Keratinocyte (primary cell): ENCODE measurements at places on chromosomes 3 and 15. TPM values are rescaled to one million over a fixed set of nuclear protein-coding genes. Genes with fewer than 3 reads are reported as not detected.

- DNase-seq, result no peak
Observed at GRCh38 chr15:69014454-69014853, at the start of gene NOX5. NOX5 (plus strand) TSS chr15:69014695; CDS start chr15:69014736, 41 bp downstream.

DNA sequence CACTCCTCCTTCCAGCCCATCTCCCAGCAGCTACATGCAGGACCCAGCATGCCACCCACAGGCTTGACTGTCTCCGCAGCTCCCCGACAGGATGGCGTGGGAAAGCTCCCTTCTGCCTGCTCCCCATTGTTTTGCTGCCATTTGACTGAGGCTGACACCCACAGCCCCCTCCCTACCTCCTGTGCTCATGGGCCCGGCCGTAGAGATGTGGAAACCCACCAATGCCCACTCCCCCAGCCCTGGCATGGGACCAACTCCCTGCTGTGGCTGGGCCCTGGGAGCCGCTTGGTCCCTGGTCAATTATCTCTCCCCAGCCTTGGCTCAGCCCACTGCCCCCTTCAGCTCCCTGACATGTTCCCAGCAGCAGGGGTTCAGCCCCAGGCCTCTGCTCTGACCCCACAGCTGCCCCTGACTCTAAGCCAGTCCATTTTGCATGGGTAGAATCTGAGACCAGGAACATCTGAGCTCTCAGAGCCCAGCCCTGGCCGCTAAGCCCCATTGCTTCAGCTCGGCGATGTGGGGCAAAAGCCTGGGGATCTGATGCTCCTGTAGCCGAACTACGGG lies 8.2 kb downstream of the C3orf22 start:
- no peak for DNase-seq

DNA sequence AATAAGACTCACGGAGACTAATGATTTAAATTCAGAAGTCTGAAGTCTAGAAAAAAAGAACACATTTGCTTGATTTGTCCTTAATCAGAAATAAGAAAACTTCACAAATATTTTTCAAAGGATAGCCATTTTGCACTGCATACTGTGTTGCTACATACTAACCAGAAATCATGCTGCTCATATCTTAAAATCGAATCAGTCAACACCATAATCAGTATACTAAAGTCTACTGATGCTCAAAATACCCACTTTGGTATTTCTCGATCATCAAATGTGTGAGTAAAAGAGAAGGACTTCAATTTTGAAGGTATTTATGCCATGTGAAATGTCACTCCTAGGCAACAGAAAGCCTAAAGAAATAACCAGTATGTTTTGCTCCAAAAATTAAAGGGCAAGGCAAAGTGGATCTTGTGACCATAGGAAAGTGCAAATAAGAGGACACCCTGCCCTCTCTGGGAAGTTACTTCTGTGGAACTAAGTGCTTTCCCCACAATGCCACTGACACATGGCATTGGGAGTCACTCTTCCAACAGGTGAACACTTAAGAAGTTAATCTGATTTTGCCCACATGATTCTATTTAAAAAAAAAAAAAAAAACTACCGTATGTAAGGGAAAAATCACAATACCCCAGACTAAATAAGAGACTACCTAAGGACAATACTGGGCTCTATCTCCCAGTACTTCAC lies 2.7 kb downstream of the LRIG1 start:
- no peak for DNase-seq

GRCh38 chr15:62886431-62887071 lies 156.0 kb upstream of the TPM1 start:
- no peak for DNase-seq

GRCh38 chr3:132368962-132369361 lies 48.3 kb upstream of the DNAJC13 start:
- no peak for DNase-seq

- peak; percentile 25 for DNase-seq
Observed at GRCh38 chr15:82046666-82047452, 1.0 kb upstream of the MEX3B start.

DNA sequence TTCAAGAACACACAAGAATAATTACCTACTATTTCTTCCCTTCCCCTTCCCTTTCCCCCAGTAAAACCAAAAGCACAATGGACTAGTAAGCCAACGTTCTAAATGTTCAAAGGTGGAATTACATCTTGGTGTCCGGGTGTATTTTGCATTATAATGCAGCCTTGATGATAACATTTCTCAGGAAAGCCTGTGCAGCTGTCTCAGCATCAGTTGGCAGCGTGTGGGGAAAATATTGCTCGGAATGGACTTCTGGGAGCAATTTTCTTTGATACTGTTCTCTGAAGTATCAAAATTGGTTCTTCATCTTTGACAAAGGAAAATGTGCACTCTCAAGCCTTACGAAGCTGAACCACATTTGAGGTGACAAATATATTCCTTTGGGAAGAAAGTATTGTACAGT lies 198.9 kb downstream of the AGBL1 start:
- no peak for DNase-seq

DNA sequence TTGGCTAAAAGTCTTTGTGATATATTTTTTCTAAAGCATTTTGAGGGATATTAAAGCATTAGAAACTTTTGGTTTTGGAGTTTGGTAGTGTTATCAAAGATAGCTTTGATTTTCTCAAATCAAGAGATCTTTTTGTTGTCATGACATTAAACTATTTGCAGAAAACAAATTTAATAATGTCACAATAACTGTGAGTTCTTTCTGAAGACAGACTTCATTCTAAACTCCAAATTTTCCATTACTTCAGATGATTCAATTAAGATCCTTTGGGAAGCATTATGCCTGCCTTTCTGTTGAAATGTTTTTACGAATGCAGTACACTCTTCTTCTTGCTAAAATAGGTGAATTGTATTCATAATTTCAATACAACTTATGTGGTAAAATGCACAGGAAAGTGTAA lies 145.4 kb downstream of the ALCAM start:
- no peak for DNase-seq

GRCh38 chr15:101698314-101698713 lies 26.0 kb downstream of the TARS3 start:
- no peak for DNase-seq

DNA sequence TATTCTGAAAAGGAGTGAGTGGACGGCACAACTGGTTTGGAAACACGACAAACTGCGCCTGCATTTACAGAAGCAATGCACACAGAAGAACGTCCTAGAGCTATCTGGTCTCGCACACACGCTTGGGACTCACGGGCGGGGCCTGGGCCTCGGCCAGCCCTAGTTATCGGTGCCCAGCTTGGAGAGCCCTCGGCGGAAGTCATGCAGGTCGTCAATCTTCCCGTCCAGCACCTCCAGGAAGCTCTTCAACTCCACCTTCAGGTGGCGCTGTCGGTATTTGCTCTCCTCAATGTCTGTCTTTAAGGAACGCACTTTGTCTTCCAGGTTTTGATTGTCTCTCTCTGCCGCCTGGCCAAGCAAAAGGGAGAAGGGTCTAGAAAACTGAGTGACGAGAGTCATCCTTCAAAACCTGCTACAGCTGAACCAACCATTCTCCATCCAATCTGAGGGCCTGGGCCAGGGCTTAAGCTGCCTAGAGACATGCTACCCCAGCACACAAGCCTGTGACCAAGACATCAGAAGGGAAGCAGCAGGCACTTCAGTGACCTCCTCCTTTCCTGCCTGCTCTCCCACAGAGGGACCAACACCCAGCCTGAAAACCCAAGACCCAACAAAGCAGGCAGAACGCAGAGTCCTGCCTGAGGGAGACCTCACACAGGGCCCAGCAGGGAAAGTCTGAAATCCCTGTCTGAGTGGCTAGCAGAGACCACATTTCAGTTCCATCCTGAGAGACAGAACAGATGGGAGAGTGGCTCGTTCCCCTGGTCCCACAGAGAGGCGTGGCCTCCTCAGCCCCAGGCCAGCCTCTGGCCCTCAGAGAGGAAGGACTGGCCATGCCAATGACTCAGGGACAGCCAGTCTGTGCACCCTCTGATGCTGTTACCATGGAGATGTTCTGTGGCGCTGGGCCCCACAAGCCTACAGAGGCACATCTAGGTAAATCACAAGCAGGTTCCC lies 40.4 kb downstream of the WHAMM start:
- DNase-seq, result peak; percentile 60

The HCLS1 gene
- 0.03 to 0.42 TPM (median 0.10 TPM) in 3 replicates for polyA plus RNA-seq

The ZSCAN2 gene
- 3.7 to 4.6 TPM (median 3.7 TPM) in 3 replicates for polyA plus RNA-seq

The ERICH6 gene
- polyA plus RNA-seq, result 0.03 TPM in 2 of 3 replicates, not detected in the other
